ENCODE measurements at places on chromosomes 6 and 20. TPM values are rescaled to one million over a fixed set of nuclear protein-coding genes. Genes with fewer than 3 reads are reported as not detected.

- DNase-seq: no peak
Measured at GRCh38 chr6:40671694-40672050, 84.5 kb upstream of the LRFN2 start.

DNA sequence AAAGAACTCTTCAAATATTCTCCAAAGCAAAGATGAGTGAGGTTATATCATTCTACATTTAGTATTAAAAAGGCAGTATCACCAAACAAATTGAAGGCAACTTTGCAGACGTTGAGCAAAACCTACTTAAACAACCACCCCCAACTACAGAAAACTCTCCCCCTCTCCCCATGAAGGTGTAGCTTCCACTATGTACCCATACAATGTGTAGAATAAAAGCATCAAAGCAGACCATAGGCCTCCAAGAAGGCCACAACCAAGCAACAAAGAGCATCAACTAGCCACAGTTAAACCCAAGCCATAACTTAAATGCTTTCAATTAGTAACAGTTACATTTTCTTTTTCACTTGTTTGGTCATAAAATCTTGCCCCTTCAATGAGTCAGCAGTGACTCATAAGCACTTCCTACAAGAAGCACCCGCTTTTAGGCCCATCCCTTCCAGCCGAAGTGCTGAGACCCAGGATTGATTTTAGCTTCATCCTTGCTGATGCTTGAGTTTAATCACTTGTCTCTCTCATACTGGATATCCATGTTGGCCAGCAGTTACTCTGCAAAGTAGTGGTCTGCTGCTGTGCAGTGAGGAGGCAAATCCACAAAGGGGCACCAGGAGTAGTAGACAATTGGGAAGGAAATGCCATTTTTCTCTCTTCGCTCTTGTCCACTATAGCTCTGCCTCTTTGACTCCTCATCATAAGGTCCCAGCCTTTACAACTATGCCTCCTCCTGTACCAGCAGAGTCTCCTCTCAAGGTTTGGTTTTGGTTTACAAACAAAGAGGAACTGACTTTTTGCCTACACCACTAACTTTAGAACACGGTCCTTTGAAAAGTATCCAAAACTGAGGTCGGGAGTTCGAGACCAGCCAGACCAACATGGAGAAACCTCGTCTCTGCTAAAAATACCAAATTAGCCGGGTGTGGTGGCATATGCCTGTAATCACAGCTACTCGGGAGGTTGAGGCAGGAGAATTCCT is 8.4 kb upstream of the NUP153 start:
- no peak for DNase-seq

DNA sequence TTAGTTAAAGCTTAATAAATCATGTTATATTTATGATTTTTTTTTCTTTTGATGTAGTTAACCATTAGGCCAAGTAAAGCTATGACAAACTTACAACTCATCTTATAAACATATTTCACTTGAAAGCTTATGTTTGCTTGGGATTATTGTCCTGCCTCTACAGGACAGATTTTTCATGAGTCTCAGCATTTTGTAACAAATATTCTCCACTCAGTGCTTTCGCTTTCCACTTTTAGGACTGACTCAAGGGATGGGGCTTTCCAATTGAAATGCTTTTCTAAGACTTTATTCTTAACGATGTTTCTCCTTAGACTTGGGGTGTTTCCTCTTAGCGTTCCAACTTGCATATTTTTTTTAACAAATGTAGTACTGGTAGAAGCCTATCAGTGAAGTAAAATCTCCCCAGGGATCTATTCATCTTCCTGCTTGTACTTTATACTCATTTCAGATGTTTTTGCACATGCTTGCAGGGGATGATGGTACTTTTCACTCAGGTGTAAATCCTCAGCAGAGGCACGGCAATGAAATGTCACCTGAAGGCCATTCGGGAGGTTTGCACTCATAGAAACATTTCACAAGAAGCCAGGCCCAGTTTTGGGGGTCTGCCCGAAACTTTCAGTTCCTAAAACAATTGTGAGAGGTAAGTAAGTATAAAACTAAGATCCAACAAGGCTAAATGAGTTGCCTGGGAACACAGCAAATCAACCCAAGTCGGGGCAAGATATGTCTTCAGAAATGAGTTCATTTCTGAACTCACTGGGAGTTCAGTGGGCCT is 298.1 kb upstream of the FOXQ1 start:
- no peak for DNase-seq

- no peak for DNase-seq
Measured at GRCh38 chr6:5580736-5581581, 319.6 kb downstream of the FARS2 start.

DNA sequence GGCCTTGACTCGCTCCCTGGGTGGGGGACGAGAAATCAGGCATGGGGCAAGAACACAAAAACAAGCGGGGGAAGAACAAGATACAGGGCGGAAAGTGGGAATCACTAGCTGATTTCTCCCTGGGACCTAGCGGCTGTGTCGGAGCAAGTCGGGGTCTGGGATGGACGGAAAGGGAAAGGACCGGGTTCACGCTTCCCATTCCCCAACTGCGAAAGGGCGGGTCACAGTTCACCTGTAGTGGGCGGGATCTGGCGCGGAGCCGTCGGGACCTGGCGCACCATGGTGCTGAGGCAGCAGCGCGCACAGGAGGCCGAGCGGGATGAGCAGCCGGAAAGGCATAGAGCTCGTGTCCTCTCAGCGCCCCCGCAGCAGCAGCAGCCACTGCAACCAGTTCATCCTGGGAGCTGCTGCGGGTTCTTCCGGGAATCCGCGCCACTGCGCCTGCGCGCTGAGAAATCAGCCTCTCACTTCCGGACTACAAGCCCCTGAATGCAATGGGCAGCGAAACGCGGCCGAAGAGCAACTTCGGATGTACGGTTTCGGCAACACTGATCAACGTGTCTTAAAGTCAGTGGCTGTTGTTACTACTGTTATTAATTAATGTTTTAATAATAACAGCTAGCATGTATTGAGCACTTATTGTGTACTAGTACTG is at the start of gene EDEM2:
Gene EDEM2, minus strand, starts transcription at position 417 of the 655 bp plus-strand sequence. Its CDS starts 78 bp downstream, at position 339.
- peak; percentile 98 for DNase-seq

- no peak for DNase-seq
Measured at GRCh38 chr20:43975096-43975768, 60.6 kb downstream of the TOX2 start.

DNA sequence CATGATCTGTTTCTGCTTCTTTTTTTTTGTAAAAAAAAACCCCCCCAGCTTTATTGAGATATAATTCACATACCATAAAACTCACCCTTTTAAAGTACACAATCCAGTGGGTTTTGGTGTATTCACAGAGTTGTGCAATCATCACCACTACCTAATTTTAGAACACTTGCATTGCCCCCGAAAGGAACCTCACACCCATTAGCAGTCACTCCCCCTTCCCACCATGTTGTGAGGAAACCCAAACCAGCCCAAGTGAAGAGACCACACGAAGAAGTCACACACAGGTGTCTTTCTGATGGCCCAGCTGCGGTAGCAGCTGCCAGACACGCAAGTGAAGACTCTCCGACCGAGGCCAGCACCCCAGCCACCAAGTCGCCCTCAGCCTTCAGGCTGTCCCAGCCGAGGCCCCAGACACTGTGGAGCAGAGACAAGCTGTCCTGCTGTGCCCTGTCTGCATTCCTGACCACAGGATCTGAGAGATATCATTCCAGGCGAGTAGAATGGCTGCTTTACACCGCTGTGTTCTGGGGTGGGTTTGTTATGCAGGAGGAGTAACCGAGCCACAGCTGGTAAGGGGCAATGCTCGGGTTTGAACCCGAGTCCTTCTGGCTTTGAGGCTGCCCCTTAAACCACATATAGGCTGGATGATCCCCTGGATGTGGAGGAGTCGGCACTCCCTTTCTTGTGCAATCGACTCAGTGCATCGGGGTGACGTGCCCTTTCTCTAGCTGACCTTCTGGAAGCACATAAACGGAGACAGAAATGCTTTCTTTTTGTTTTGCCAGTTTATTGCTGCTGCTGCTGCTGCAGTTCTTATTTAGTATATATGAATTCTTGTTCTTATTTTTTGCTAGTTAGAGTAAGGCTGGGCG is 59.1 kb upstream of the PTPN1 start:
- no peak for DNase-seq

DNA sequence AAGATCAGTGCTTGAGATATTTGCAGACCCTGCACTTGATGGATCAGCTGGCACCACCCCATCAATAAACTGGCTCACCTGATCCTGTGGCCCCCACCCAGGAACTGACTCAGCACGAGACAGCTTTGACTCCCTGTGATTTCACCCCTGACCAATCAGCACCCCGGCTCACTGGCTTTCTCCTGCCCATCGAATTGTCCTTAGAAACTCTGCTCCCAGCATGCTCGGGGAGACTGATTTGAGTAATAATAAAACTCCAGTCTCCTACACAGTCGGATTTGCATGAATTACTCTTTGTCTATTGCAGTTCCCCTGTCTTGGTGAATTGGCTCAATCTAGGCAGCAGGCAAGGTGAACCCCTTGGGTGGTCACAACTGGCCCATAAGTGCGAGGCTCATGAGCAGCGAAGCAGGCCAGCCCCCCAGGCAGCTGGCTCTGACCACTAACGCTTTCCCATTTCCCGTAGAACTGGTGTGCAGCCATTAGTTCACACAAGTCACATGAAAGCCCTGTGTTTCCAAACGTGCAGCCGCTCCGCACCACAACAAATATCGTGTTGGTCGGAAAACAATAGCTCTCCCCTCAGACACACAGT is 79.6 kb downstream of the RSPH3 start:
- no peak for DNase-seq

- DNase-seq: no peak
Measured at GRCh38 chr6:106847116-106847515, 127.4 kb downstream of the CD24 start.

DNA sequence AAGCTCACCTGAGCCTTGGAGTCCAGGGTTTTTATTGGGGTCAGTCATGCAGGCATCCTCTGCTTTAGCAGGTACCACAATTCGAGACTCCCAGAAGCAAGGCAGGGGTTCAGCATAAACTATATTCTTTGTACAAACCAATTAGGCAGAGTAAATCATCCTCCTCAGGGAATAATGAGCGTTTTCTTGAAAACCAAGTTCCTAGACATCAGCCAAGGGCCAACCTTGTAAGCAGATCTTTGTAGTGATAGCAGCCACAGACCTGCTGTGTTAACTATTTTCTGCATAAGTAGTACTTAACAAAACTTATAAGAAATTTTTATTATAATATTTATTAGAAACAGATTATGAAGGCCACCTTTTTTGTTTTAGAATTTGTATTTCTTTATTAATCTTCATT is 74.7 kb downstream of the STXBP5 start:
- DNase-seq: no peak

DNA sequence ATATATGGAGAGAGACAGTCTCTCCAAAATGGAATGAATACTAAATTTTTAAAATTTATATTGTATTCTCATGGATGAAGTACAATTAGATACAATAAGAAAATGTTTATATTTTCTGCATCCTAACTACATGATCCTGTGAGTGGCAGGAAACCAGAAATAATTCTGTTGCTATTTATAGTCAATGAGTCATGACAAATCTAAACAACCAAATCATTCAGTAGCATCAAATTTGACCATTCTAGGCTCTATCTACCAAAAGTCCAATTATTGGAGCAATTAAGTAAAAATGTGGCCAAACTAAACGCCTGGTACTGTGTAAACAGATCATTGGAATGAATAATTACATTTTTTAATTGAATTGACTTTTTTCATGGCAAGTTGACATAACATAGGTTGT is 959.8 kb downstream of the EPHA7 start:
- DNase-seq: no peak

- peak; percentile 71 for DNase-seq
Measured at GRCh38 chr20:64038565-64039292, 2.7 kb downstream of the C20orf204 start.

- no peak for DNase-seq
Measured at GRCh38 chr20:58406422-58407001, 17.5 kb downstream of the VAPB start.

GRCh38 chr20:11207749-11208502 is 534.1 kb upstream of the JAG1 start:
- DNase-seq: no peak

- no peak for DNase-seq
Measured at GRCh38 chr6:35931120-35931561, 10.2 kb upstream of the SRPK1 start.

DNA sequence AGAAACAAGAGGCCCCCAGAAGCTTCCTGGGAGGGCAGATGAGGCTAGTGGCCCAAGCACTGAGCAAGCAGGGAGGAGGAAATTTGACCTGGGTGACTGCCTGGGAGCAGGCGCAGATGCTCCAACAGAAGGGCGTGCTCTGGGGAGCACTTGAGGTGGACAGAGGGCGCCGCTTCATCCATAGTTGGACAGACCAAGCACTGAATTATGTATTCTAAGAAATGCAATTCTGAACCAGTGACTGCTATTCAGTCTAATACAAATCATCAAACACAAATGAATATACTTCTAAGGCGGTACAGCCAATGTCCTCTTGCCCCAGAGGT is 28.7 kb upstream of the IRF4 start:
- no peak for DNase-seq

- no peak for DNase-seq
Measured at GRCh38 chr20:25600632-25601031, 15.3 kb upstream of the NINL start.

DNA sequence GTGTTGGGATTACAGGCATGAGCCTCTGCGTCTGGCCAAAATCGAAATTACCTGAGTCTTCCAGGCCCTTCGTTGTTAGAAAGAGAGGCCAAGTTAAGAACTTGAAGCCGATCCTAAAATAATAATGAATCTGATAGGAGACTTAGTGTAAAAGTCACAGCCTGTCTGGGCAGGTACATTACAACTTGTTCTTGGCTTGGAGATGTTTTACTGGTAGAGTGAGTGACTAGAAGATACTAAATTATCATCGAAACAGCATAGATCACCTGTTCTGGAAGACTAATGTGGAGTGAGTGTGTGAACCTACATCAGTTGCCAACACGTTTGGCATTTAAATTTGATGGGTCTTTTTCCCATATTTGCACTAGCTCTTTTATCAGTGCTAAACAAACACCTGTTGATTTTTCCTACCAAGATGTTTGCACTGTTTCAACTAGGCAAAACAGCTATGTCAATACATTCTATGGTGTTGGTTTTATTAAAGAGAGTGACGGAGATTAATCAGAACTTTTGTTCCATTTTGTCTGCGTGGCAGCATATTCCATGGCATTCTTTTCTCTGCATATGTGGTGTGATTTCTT is 4.6 kb upstream of the TMEM217 start:
- no peak for DNase-seq

- no peak for DNase-seq
Measured at GRCh38 chr6:167574431-167575151, 249.7 kb downstream of the TTLL2 start.

Gene MOXD1
- total RNA-seq: 83.6 TPM

Gene MATN4
- total RNA-seq: not detected

Gene CRISP3
- total RNA-seq: not detected

Gene RAD21L1
- total RNA-seq: not detected

Gene TAAR9
- total RNA-seq: not detected

Gene CDSN
- not detected for total RNA-seq

All from neural crest cell (in vitro differentiated cells).